ENCODE measurements at places on chromosomes 6 and 20.

GRCh38 chr6:148146717-148147462 lies 195.7 kb upstream of the SASH1 start:
- H3K36me3 ChIP-seq, result no peaks in the 10 kb centered on the region
- no peak for DNase-seq
- H3K27me3 ChIP-seq, result no peaks in the 10 kb centered on the region
- no peak overlapping the region for H3K4me3 ChIP-seq

DNA sequence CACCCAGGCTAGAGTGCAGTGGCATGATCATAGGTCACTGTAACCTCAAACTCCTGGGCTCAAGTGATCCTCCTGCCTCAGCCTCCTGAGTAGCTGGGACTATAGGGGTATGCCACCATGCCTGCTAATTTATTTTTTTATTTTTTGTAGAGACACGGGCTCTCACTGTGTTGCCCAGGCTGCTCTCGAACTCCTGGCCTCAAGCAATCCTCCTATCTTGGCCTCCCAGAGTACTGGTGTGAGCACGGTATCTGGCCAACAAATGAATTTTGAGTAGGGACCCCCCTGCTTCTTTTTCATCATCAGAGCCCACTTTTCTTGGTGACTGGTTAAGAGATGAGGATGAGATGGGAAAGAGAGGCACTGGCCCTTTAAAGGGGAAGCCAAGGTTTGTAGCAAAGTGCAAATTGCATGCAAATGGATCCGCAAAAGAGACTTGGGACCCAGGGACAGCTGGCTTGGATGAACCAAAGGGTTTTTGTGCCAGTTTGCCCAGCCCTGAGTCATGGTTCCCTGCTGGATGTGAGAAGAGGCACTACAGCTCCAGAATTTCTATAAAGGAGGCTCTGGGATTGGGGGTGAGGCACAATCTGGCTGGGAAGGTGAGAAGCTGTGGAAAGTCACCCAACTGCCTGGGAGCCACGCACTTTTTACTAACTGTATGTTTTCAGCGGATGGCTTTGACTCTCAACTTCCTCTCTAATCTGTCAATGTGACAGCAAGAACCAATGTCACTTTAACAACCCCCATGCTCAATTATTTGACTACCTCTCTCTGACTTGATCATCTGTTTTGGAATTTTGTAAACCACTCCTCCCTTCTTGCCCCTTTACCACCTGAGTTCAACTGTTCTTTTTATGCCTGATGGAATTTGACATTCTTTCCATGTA lies 58.7 kb upstream of the RNF24 start:
- no peaks in the 10 kb centered on the region for H3K36me3 ChIP-seq
- no peak overlapping the region for H3K4me3 ChIP-seq
- 0 out of 2 replicates have a peak, but pooled peaks cover 1% of the 10 kb centered on the region for H3K4me1 ChIP-seq
- H3K27ac ChIP-seq, result no peak overlapping the region

GRCh38 chr20:24106150-24106800 lies 117.7 kb upstream of the GGTLC1 start:
- H3K4me1 ChIP-seq, result no peaks in the 10 kb centered on the region
- H3K4me3 ChIP-seq, result no peak overlapping the region
- H3K27me3 ChIP-seq, result no peaks in the 10 kb centered on the region
- DNase-seq, result no peak
- no peaks in the 10 kb centered on the region for H3K36me3 ChIP-seq
- H3K27ac ChIP-seq, result no peak overlapping the region

DNA sequence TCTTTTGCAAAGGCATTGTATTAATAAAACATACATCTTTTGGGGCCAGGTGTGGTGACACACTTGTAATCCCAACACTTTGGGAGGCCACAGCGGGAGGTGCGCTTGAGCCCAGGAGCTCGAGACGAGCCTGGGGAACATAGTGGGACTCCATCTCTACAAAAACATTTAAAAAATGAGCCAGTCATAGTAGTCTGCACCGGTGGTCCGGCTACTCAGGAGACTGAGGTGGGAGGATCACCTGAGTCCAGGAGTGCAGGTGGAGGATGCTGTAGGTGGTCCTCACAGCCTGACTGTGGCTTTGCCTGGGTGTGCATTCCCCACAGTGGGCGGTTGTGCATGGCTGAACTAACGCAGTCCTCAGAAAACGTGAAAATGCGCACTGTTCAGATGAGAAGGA lies 162.5 kb downstream of the DLL1 start:
- no peak for DNase-seq
- H3K27me3 ChIP-seq, result no peaks in the 10 kb centered on the region
- H3K27ac ChIP-seq, result no peak overlapping the region
- no peaks in the 10 kb centered on the region for H3K4me1 ChIP-seq
- no peaks in the 10 kb centered on the region for H3K36me3 ChIP-seq

GRCh38 chr6:42961020-42961470 lies 491 bp downstream of the GNMT start:
- no peak overlapping the region for H3K27ac ChIP-seq
- peak overlapping the region; percentile 61 for H3K4me3 ChIP-seq
- no peak for DNase-seq
- no peaks in the 10 kb centered on the region for H3K36me3 ChIP-seq

GRCh38 chr6:36962874-36963273 lies 8.3 kb downstream of the PI16 start:
- no peak overlapping the region for H3K27ac ChIP-seq
- peaks cover 4% of the 10 kb centered on the region for H3K36me3 ChIP-seq
- H3K4me1 ChIP-seq, result peaks cover 4% of the 10 kb centered on the region
- DNase-seq, result peak; percentile 85

- H3K36me3 ChIP-seq, result no peaks in the 10 kb centered on the region
- H3K27ac ChIP-seq, result no peak overlapping the region
- no peaks in the 10 kb centered on the region for H3K27me3 ChIP-seq
- no peak overlapping the region for H3K4me3 ChIP-seq
- DNase-seq, result no peak
These were observed 39.8 kb downstream of the SRSF3 start for GRCh38 chr6:36633915-36634314.

DNA sequence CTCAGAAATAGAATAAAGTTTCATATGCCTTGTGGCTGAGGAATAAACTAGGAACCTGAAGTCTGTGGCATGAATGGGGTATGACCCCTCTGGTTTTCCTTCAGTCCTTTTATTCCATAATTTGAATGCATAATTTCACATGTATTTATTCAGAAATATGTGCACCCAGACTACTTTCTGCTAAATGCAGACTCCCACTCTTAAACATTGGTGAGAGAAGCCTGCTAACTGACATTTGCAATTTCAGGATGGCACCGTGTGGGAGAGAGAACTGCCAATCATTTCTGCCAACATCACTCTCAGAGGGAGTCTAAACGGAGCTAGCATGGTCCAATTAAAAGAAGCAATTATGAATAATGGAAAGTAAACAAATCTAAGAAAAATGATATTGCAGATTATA lies 141.3 kb downstream of the ADGRB3 start:
- no peak for DNase-seq
- H3K4me1 ChIP-seq, result no peaks in the 10 kb centered on the region
- H3K27ac ChIP-seq, result no peak overlapping the region
- no peaks in the 10 kb centered on the region for H3K27me3 ChIP-seq

DNA sequence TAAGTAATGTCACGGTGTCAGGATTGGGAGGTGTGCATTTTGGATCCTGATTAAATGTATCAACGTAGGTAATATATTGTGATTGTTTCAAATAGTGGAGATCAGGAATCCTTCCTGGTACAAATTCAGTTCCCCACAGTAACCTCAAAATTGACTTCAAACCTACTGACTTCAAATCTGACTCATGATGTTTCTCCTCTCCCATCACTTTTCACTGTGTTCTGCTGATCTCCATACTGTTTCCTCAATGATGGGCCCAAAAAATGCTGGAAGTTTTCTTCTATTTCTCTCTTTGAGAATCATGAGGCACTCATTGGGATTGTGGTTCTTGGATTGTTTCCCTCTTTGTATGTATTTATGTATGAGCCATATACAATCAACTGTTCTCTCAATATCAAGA lies 35.9 kb downstream of the LAMA2 start:
- H3K27ac ChIP-seq, result no peak overlapping the region
- no peaks in the 10 kb centered on the region for H3K4me1 ChIP-seq
- DNase-seq, result no peak
- no peaks in the 10 kb centered on the region for H3K36me3 ChIP-seq
- no peaks in the 10 kb centered on the region for H3K27me3 ChIP-seq

DNA sequence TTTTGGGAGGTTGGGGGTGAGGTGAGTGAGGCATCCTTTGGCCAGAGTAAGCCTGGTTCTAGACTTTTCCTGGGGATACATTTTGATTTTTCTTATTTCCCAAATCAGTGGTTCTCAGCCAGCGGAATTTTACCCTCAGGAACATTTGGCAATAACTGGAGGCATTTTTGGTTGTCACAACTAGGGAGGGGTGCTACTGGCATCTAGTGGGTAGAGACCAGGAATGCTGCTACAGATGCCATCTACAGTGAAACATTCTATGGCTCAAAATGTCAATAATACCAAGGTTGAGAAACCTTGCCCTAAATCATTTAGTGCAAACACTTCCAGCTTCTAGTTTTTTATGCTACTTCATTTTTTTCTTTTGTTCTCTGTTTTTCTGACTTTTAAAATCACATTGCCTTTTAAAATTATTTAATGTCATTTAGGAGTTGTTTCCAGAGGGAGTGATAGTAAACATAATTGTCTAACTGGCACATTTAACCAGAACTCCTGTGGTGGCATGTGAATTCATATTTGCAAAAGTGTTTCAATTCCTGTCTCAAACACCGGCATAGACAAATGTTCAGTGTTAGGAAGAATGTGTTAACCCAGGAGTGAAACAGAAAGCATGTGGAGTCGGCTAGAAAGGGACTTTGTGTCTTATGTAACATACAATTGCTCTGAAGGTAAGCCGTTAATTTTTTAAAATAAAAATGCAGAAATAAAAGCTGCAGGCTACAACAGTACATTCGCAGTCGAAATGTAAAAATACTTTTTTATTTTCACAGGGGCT lies 59.0 kb downstream of the QRSL1 start:
- no peaks in the 10 kb centered on the region for H3K36me3 ChIP-seq
- DNase-seq, result no peak
- H3K4me1 ChIP-seq, result peaks cover 3% of the 10 kb centered on the region
- H3K4me3 ChIP-seq, result no peak overlapping the region
- H3K27ac ChIP-seq, result no peak overlapping the region

- peaks cover 3% of the 10 kb centered on the region for H3K4me1 ChIP-seq
- H3K27ac ChIP-seq, result no peak overlapping the region
- no peak for DNase-seq
- peaks cover 38% of the 10 kb centered on the region for H3K27me3 ChIP-seq
- H3K36me3 ChIP-seq, result no peaks in the 10 kb centered on the region
- no peak overlapping the region for H3K4me3 ChIP-seq
These were observed 203.5 kb downstream of the EPM2A start for GRCh38 chr6:145531822-145532221.

DNA sequence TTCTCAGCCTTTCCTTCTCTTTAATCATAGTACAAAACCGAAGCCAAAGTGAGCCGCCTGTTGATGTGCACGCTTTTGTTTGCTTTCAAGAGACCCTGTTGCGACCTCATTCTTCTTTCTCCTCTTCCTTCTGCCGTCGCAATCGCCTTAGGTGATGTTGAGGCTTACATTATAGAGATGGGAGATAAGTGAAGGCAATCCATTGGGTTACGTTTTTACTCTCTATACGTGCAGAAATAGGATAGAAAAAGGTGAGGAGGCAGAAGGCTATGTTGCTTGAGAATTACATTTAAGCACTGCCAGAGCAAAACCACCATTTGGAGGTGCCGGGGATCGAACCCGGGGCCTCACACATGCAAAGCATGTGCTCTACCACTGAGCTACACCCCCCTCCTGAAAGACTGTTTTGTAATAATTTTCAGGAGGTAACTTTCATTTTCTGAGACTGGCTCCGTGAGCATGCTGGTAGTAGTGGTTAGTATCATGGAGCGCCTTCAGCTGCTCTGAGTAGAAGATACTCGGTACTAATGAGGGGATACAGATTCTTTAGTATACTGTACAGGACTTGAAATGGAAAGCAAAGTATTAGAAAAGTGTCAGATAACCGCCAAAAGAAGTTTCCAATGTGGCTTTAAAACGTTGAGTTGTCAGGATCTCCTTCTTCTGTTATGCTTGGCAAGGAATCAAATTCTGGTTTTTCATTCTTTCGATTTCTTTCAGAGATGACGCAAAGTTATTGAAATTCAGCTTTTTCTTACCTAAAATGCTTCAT lies 165.6 kb downstream of the TRIM27 start:
- H3K27ac ChIP-seq, result no peak overlapping the region
- H3K36me3 ChIP-seq, result no peaks in the 10 kb centered on the region
- DNase-seq, result no peak

DNA sequence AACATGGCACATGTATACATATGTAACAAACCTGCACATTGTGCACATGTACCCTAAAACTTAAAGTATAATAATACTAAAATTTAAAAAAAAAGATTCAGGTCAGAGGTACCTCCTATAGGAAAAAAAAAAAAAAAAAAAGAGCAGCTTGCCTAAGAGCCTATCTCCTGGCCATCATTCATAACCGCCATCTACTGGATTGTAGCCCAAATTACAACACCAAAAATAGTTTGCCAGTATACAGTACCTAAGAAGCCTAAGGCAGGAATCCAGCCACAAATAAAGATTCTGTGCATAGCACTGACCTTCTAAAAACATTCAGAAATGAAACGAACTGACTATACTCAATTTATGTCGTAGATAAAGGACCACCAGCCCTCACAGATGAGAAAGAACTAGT lies 438.4 kb upstream of the ADGRB3 start:
- no peaks in the 10 kb centered on the region for H3K36me3 ChIP-seq
- no peaks in the 10 kb centered on the region for H3K4me1 ChIP-seq
- peak; percentile 35 for DNase-seq
- H3K27me3 ChIP-seq, result no peaks in the 10 kb centered on the region

- no peaks in the 10 kb centered on the region for H3K27me3 ChIP-seq
- H3K4me3 ChIP-seq, result no peak overlapping the region
- H3K36me3 ChIP-seq, result no peaks in the 10 kb centered on the region
- peaks cover 26% of the 10 kb centered on the region for H3K4me1 ChIP-seq
These were observed 5.2 kb downstream of the SDC4 start for GRCh38 chr20:45342855-45343531.

- H3K27me3 ChIP-seq, result no peaks in the 10 kb centered on the region
- no peaks in the 10 kb centered on the region for H3K36me3 ChIP-seq
These were observed 151.2 kb downstream of the ANKRD60 start for GRCh38 chr20:58077282-58077681.

GRCh38 chr6:168700880-168701279 lies 259.9 kb downstream of the SMOC2 start:
- H3K4me1 ChIP-seq, result no peaks in the 10 kb centered on the region
- H3K27ac ChIP-seq, result no peak overlapping the region
- H3K27me3 ChIP-seq, result no peaks in the 10 kb centered on the region
- no peaks in the 10 kb centered on the region for H3K36me3 ChIP-seq

GRCh38 chr6:84788689-84789088 lies 24.3 kb upstream of the TBX18 start:
- no peaks in the 10 kb centered on the region for H3K27me3 ChIP-seq
- no peak overlapping the region for H3K4me3 ChIP-seq
- no peaks in the 10 kb centered on the region for H3K4me1 ChIP-seq
- H3K27ac ChIP-seq, result no peak overlapping the region
- no peak for DNase-seq

Data from iPS DF 6.9 (cell line).